ENCODE measurements at places on chromosomes 11 and 22. TPM values are rescaled to one million over a fixed set of nuclear protein-coding genes. Genes with fewer than 3 reads are reported as not detected.
A peak's percentile ranks its signal among the peaks of the same experiment; 100 is the strongest.

GRCh38 chr11:102226702-102227490 is 90.4 kb upstream of the BIRC3 start:
- DNase-seq: peak; percentile 81

DNA sequence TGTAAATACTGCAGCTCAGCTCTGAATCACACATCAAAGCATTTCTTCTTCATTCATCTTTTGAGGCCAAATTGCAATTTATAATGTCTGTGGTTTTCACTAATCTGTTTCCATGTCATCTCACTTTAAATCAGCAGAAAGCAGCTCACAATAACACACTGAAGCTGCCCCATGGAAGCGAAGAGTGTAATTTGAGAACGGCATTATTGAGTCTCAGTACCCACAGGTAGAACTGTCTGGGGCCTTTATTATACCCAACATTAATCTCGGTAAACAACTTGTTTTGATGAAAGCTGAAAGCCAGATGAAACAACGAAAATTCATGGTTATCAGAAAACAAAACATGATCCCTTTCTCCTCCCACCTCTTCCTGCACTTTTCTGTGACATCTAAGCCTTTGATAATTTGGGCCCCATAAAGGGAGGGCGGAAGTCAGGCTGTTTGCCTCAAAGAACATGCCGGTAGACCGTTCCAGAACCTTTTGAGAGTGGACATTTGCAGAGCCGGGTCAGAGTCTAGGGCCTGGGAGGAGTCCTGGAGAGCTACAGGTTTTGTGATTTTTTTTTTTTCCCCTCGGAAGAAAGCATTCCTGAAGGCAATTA is 68.2 kb upstream of the SESN3 start:
- peak; percentile 14 for DNase-seq

GRCh38 chr22:44175676-44176075 is 5.0 kb upstream of the PARVG start:
- DNase-seq: no peak

DNA sequence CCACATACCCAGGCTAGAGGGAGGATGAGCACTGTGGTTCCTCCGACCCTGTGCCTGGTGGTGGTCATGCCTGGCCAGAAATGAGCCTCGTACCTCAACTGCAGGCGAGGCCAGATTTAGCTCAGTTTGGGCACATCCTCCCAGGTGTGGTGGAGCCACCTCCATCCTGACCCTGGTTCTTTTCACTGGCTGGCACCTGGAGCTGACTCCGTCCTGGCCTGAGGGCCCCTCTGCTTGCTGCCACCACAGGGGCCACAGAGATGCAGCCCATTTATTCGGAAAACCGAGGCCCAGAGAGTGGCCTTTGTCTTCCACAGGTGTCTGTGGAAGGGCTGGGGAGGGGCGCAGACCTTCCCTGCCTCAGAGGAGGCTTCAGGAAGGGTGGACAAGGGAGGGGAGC is 9.0 kb upstream of the ARFGAP3 start:
- DNase-seq: no peak

MGAT3 gene
- total RNA-seq: 0.64 TPM

- DNase-seq: no peak
Measured at GRCh38 chr22:27483095-27483785, 318.3 kb downstream of the MN1 start.

DNA sequence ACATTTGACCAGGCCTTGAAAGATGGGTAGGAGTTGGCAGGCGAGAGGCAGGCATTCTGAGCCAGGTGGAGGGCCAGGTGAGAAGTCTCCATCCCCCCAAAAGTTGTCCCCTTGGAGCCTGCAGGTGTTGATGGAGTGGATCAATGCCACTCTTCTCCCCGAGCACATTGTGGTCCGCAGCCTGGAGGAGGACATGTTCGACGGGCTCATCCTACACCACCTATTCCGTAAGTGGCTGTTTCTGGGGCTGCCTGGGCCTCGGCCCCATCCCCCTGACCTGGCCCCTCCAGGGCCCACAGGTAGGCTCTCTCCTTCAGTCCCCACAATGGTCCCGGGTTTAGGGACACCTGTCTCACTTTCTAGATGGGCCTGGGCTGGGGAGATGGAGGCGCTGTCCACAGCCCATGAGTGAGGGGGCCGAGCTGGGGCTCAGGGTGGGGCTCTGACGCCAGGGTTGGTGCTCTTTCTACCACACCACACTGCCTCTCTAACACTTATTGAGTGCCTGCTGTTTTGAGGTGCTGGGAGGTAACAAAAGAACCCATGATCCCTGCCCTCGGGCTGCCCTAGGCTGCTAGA is 7.0 kb downstream of the PARVG start:
- no peak for DNase-seq

DNA sequence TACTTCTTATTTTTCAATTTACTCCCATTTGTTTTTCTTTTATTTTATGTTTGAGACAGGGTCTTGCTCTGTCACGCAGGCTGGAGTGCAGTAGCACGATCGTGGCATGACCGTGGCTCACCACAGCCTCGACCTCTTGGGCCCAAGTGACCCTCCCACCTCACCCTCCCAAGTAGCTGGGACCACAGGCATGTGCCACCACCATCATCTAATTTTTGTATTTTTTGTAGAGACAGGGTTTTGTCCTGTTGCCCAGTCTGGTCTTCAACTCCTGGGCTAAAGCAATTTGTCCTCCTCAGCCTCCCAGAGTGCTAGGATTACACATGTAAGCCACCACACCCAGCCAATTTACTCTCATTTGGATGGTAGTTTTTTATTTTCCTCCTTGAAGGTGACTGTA is 679.3 kb upstream of the CCDC179 start:
- DNase-seq: no peak

DNA sequence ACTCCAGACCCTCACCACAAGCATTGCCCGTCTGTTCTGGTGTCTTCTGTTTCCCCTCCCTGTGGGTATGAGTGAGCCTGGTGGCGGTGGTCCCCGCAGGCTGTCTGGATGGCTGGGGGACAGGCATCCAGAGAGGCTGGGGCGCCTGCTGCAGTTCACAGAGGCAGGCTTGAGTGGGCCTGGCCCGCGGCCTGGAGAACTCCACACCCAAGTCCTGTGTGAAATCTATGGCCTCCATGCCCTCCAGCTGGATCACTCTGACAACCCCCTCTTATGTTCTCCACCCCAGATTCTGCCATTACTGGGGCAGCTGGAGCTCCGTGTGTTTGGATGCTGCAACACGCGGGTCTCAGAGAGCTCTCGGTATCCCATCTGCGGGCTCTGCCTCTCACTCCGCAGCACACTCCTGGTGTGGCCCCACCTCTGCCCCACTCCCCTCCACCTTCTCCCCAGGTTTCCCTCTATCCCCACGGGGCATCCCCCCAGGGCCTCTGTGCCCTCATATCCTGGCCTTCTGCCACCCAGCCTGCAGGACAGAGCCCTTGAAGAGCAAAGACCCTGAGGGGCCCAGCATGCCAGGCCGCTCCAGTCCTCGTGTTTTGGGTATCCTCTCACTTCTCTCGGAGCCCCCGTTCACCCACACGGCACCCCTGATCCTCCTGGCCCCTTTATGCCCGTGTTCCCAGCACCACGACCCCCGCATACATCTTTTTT is 31.3 kb downstream of the LRRC74B start:
- DNase-seq: no peak

- no peak for DNase-seq
Measured at GRCh38 chr11:77071671-77072605, 5.2 kb downstream of the CAPN5 start.

GRCh38 chr11:121539000-121539399 is 86.2 kb upstream of the SORL1-AS1 start:
- no peak for DNase-seq

- no peak for DNase-seq
Measured at GRCh38 chr11:71404209-71404608, 44.0 kb downstream of the DHCR7 start.

DNA sequence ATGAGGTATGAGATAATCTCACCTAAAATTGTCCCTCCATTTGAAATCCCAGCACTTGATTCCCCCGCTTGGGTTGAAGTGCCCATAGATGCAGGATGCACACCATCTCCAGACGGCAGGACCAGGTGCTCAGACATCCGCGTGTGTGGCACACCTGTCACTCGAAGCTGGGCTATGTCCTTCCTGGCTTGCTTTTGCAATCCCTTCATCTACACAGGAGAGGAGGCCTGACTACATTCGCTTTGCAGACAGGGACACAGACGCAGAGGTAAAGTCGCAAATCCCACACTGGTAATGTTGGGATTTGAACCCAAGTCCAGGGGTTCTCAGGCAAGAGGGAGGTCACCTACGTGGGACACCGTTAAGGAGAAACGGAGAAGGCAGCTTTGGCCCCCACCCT is 7.2 kb upstream of the CYTH4 start:
- DNase-seq: no peak
